ENCODE measurements at places on chromosomes 12 and 14.

DNA sequence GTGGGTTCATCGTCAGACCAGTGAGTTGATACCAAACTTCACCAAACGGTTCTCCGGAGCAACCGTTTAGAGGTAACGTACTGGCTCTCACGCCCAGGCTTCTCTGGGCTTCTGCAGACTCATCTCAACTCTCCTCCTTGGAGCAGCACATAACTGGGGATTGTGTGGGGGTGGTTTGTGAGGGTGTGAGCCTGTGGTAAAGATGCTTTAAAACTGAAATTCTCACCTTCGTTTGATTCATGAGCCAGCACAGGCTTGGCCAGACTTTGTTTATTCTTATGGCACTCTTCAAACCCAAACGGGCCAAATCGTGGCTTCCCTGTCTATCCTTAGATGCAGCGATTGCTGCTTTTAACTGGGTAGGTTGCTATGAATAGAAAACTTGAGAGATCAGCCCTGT is 121.3 kb downstream of the SAMD4A start:
- DNase-seq: no peak

DNA sequence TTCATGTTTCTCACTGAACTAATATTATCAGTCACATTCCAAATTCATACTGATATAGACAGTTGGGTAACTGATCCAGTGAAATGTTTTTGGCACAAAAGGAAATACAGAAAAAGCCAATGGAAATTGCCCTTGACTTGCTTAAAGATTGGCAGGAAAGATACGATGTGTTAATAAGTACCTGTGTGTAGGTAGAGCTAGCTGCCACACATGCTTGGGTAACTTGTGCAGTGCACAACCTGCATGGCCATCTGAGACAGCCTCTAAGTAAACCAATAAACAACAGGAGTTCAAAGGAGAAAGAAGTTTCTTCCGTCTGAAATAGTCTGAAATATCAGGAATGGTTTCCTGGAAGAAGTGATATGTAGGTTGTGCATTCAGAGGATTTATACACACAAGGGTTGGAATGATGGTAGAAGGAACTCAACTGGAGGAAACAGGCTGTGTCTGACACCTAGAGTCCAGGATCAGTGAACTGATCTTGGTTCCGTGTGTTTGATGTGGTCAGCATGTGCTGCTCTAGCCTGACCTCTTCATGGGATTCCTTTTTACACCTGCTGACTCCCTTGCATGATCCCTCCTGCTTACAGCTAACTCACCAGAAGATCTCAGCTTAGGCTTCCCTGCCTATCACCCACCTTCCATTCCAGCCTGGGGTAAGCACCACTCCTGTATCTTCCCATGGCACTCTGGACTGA is 81.4 kb upstream of the KRR1 start:
- DNase-seq: no peak

- peak; percentile 66 for DNase-seq
These were observed 10.3 kb upstream of the FERMT2 start for GRCh38 chr14:52961060-52961639.

DNA sequence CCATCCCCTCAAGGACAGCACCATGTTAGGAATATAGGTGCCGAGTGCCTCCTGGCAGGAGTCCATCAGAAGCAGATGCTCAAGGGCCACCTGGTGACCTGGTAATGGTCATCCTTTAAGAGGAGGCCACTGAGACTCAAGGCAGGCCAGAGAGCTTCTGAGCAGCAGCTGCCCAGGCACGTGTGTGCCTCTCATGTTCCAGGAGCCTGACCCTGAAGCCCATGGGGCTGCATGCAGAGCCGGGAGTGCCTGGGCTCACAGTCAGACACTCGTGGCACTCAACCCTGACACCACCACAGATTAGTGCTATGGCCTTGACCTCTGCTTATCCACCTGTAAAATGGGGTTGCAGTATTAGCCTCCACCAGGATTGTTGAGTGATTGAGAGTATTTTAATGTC is 45.6 kb downstream of the C14orf132 start:
- DNase-seq: no peak

DNA sequence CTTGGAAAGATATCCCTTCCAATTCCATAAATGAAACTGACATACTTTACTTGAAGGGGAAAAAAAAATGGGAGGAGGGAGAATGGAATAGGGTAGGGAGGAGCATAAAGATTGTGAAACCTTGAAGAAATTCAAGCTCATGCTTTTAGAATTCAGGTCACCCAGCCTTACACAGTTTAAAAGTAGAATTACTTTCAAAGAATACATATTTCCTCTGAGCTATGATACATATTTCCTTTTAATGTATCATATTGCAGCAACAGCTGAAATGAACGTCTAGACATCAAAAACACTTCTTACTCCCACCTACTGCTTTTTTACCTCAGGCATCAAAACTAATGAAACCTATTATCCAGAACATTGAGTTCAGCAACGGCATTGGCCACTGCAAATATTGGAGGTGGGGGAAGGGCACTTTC is 156.0 kb downstream of the MED13L start:
- DNase-seq: peak; percentile 11

- no peak for DNase-seq
These were observed 47.8 kb upstream of the EML1 start for GRCh38 chr14:99745307-99745951.

DNA sequence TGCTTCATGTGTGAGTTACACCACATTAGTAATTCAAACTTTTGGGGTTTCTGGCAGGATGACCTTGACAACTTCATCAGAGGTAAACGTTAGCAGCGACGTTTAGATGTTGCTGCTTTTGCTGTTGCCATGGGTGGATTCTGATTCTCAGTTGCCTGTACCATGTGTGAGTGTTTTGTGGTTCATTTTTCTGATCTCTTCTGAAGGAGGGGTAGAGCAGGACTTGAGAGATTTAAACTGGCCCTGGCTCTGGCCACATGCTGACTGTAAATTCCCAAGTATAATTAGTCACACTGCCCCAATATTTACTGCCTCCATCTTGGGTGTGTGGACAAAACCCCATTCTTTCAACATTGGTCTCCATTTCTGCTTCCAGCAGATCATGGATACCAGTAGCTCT is 110.4 kb downstream of the ETV6 start:
- DNase-seq: no peak

GRCh38 chr14:70856851-70857495 is 47.7 kb upstream of the MAP3K9 start:
- no peak for DNase-seq

- DNase-seq: no peak
These were observed 253.3 kb upstream of the DIO2 start for GRCh38 chr14:80464531-80465149.

DNA sequence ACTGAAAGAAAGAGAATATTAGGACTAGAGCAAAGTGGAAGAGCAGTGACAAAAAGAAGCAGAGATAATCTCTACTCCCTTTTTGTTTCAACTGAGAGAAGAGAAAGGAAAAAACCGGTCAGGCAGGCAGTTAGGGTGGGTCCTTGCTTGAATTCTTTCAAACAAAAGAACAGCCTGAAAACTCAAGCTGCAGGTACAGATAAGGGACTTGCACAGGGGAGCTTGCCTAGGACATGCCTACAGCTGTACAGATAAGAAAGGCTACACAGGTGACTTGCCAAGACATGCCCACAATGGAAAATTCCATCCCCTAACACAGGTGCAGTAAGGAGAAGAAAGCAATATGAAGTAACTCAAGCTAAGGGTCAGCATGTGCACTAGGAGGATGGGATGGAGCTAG is 532.2 kb upstream of the MIS18BP1 start:
- DNase-seq: no peak

DNA sequence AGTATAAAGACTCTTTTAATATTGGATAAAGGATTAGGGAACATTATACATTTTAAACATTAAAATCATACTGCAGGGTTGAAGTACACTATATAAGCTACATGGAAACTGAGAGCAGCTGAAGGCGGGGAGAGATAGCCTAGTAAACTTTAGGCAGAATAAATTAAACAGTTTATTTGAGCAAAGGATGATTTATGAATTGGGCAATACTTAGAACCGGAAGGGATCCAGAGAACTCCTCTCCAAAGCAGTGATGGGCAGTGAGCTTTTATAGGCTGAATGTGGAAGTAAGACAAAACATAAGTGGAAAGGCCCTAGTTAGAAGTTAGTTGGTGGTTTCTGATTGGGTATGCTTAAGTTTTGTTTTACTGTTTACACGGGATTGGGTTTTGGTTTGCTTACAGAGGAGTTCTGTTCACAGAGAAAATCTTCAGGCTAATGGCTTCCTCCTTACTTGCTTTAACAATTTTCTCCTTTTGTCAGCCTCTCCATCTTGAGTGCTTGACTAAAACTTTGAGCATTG is 18.9 kb downstream of the LEMD3 start:
- DNase-seq: no peak

GRCh38 chr12:123928274-123928865 is 44.3 kb downstream of the CCDC92 start:
- no peak for DNase-seq

GRCh38 chr12:19404242-19404880 is 34.9 kb upstream of the AEBP2 start:
- peak; percentile 17 for DNase-seq

- DNase-seq: no peak
These were observed 85.1 kb upstream of the AMIGO2 start for GRCh38 chr12:47164724-47165439.

GRCh38 chr14:74836251-74836960 is 39.5 kb downstream of the PROX2 start:
- no peak for DNase-seq
